Stimulated activated CD8-positive, alpha-beta memory T cell treated with anti-CD3 and anti-CD28 coated beads, Interleukin-7, amount 100 ng/mL, for 1 hour (primary cell): ENCODE measurements at places on chromosomes 5 and 9.

DNA sequence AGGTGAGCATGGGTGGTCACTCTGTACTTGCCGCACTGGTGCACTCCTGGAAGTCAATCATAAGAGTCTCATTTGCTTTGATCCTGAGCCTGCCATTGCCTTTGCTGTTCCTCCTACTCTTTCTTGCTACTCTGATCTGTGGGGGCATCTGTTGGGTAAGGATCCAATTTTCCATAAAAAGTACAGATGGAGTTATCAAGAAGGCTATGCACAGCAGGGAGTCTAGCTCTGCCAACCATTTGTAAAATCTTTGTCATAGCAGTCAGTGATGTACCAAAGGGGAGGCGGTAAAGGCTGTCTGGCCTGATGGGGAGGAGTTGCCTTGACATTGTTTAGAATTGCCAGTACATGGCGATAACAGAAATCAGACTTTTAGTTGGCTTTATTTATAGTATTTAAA, 109.0 kb upstream of the PLPPR1 start:
- DNase-seq = no peak

GRCh38 chr9:87892956-87893355, 10.3 kb downstream of the SPATA31E1 start:
- no peak for DNase-seq

GRCh38 chr5:127096328-127096993, 23.2 kb upstream of the C5orf63 start:
- DNase-seq = no peak

GRCh38 chr5:13704396-13704795, 240.1 kb downstream of the DNAH5 start:
- DNase-seq = no peak

- DNase-seq = no peak
Observed at GRCh38 chr5:39631958-39632357, 207.2 kb upstream of the DAB2 start.

DNA sequence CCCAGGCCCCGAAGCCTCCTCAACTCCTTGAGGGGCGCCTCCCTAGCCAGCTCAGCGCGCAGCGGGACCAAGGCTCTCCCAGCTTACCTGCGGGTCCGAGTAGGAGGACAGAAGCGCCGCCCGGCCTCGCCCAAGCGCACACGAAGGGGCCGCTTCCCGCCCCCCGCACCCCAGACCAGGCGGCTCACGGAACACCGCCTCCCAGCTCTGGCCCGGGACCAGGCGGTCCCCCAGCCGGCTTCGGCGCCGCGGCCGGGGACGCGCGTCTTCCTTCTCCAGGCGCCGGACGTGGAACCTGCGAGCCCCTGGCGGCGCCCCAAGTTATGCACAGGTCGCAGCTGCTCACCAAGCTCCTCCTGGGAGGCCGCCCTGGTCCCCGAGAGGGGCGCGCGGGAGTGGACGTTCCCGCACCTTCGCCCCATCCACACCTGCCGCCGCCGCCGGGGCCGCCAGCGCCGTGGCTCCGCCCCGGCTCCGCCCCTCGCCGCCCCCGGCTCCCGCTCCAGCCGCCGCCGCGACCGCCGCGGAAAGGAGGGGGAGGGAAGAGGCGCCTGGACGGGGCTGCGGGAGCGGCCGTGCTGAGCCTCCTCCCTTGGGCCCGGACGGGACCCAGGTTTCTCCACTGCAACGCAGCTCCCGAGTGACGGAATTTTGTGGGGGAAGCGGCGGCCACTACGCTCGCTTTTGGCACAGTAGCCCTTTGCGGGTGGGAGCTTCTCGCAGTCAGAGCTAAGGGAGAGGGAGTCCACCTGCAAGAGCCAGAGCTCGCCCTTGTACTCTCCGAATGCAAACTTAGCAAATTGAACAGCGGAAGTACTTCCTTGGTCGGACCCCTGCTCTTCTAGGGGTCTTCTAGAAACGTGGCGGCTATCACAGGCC, 77.5 kb upstream of the IFNE start:
- DNase-seq = peak; percentile 14

GRCh38 chr9:36325081-36325828, 67.0 kb upstream of the GNE start:
- no peak for DNase-seq

DNA sequence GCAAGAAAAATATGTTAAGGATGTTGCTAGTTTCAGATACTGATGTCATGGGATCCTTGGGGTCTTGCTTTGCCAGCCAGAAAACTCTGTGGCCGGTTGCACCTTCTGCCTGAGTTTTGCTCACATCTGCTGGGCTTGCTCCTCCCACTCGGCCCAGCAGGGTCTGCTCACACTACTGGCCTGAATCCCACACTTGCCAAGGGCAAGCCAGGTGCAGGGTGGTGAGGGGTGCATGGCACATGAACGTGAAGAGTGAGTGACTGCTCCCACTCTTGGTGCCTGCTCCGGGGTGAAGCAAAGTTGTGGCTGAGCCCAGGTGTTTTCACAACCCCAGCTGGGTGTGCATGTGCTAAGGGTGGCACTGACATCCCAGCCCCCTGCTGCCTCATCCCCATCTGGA, 83.1 kb upstream of the STARD4 start:
- DNase-seq = no peak

DNA sequence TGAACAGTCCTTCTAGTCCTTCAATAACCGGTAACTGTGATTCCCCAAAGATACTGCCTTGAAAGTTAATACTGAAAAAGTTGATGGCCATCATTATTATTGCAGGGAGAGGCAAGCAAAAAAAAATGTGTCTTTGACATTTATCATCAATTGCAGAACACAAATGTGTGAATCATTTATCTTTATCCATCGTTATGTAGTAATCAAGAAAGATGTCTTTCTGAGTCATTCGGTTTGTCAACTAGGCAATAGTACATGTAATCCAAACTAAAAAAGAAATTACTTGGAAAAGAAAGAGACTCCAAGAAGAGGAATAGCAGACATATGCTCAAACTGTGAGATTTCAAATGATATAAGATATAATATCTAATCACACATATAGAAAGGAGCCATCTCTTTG, 473.0 kb downstream of the CETN3 start:
- DNase-seq = no peak

DNA sequence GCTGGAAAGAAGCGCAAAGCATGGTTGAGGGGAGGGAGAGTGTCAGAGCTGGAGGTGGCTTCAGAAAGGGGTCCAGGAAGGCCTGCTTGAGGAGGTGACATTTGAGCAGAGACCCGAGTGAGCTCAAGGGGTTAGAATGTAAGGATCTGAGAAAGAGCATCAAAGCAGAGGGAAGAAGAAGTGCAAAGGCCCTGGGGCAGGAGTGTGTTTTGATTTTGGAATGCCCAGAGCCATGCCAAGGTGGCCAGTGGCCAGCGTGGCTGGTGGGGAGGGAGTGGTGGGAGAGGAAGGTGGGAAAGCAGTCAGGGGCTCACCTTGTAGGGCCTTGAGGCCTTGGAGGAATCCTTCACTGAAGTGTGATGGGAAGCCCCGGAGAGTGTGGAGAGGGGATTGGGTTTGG, 15.4 kb downstream of the FGF18 start:
- DNase-seq = no peak

- no peak for DNase-seq
Observed at GRCh38 chr5:153498516-153498915, 8.0 kb downstream of the GRIA1 start.

GRCh38 chr9:110255463-110256379, 586 bp downstream of the TXN start:
- DNase-seq = no peak

DNA sequence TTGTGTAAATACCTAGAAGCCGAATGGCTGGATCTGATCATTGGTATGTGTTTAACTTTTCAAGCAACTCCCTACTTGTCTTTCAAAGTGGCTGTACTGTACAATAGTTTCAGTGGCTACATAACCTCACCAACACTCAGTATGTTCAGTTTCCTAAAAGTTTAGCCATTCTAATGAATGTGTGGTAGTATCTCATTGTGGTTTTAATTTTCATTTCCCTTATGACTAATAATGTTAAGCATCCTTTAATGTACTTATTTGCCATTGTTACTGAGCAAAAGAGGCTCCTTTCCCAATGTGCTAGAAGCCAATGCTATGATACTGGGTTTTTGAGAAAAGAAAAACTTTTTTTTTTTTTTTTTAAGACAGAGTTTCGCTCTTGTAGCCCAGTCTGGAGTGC, 27.8 kb upstream of the ALDOB start:
- no peak for DNase-seq

- DNase-seq = no peak
Observed at GRCh38 chr9:73080110-73080694, 71.5 kb upstream of the ANXA1 start.

GRCh38 chr9:119071636-119072035, 297.6 kb downstream of the BRINP1 start:
- DNase-seq = no peak

DNA sequence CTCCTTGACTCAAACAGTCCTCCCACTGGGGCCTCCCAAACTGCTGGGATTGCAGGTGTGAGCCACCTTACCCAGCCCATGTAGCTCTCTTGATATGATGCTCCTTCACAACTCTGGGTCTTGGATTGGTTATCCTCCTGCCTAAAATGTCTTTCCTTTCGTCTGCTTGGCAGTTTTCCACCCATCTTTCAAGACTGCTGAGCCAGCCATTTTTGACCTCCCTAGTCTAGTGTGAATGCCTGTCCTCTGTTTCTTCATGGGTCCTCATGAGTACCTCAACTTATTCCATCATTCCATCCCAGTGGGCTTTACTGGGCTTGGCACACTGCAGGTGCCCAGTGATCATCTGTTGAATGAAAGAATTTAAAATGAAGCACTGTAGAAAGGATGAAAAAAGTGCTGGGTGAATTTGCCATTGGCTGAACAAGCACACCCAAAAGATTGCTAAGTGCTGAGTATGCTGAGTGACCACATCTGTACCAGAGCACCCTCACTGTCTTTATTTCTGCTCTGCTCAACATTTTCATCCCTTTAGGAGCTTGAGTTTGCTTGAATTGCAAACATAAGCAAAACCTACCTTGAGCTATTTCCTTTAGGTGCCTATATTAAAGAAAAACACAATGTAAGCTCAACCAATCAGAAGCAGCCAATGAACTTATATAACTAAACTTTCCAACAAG, 84.8 kb upstream of the FAM169A start:
- DNase-seq = no peak

- no peak for DNase-seq
Observed at GRCh38 chr9:115596021-115596745, 478.2 kb upstream of the TNC start.

GRCh38 chr5:108505608-108506007, 123.7 kb upstream of the FBXL17 start:
- DNase-seq = no peak

- no peak for DNase-seq
Observed at GRCh38 chr9:77817590-77818311, 169.6 kb upstream of the GNA14 start.

DNA sequence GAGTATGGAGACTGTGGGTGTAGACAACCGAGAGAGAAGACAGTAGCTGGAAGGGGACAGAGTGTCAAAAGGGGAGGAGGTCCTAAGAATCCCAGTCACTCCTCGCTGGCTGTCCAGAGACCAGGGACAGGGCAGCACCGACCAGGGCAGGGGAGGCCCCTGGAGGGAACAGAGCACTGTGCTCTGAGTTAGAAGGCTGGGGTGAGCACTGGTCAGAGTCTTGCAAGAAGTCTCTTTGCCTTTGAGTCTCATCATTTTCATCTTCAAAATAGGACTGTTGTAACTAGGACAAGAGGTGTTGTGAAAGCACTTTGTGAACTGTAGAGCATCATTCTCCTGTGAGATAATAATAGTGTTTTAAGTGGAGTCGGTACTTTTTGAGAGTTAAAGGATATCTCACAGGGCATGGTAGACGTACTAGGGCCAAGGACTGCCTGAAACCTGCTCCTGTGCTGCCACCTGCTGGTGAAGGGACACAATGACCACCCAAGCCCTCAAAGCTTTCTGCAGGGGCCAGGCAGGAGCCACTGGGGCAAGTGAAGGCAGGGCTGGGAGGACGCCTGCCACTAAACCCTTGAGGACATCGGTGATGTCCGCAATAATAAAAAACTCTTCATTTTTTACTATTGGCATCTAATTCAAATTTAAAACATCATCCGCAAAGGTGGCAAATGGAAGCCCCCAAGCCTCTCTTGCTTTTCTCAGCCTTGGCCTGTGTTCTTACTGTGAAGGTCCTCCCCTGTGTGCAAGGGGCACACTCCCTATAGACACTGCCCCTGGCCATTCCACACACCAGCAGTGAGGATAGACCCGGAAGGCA, 28.2 kb downstream of the SLC6A7 start:
- DNase-seq = peak; percentile 49

DNA sequence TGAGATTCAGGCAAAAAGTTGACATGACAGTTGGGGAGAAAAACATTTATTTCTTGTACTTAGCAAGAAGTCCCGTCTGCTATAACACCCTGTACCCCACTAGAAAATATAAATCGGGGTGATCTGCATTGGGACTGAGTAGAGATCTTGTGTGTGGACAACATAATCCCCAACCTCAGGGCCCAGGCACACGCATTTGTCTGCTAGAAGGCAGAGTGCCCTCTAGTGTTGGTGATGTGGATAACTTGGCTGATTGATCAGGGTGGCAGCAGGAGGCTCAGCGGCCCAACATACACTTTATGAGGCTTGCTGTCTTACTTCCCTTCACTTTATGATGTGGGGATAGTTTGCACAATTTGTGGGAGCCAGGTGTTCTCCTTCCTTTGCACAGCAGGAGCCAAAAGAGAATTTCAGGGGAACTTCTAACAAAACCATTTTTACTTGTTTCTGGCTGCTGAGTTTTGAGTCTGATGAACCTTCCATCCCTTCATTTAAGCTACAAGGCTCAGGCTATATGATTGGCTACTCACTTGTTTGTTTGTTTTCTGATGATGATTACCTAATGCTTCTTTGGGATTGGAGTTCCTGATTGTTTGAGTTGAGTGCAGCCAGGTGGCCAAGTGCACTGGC, 263.2 kb downstream of the DMAC1 start:
- DNase-seq = no peak

- no peak for DNase-seq
Observed at GRCh38 chr9:114972510-114973136, 42.2 kb upstream of the TNFSF8 start.

DNA sequence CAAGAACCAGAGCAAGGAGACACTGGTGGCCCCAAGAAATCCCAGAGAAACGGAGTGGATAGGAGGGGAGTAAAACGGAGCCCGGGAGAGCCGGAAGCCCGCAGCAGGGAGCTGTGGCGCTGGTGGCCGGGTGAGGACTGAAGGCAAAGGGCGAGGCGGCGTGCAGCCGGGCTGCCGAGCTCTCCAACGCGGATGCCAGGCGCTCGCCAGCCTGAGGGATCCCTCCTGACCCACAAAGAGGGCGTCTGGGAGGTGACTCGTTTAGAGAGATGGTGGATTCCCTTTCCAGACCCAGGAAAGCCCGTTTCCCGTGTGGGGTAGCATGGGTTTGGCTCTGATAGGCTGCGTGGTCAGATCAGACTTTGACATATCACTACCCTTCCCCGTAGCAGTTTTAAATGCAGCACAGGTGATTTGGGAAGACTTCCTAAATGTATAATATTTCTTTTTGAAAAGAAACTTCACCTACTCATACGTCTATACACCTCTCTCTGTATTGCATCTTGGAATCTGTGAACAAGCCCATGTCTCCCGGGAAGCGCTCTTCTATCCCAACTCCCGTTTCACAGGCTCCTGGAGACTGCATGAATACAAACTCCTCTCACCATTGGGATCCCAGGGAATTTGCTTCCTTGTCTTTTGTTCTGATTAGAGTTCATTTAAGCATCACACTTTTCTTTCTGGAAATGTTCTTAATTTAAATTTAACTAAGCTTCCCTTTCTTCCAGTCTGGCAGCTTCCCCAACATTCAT, 158.1 kb downstream of the C9orf152 start:
- DNase-seq = no peak
